ENCODE measurements at places on chromosomes 1 and 21.

DNA sequence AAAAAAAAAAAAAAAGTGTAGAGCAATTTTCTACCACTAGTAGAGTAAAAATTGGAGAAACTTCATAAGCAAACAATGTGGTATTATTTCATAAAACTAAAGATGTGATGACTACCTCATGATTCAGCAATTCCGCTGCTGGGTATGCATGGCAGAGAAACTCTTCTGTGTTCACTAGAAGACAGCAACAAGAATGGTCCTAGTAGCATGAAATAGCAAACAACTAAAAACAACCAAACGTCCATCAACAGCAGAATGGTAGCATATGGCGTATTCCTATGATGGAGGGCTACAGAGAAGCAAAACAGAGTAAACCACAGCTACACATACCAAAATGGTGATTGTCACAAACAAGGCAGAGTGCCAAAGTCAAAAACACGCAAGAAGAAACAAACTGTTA lies 18.9 kb downstream of the HTR1D start:
- DNase-seq, result no peak

GRCh38 chr1:24248859-24249258 lies 61.8 kb upstream of the IFNLR1 start:
- no peak for DNase-seq

DNA sequence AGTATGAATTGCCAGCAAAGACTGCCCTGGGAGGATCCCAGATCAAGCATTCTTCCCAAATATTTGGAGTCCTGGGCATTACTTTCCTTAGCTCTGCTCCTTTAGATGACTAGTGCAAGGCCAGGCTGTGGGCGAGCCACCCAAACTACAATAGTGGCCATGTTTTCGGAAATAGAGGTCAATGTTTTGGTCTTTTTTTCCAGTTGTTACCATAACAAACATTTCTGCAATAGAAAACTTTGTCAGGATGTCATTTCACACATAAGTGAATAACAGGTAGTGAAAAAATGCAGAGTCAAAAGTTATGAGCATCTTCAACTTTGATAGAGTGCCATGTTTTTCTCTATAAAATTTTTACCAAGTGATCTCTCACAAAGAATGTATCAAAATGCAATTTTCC lies 25.2 kb upstream of the OR10J4 start:
- DNase-seq, result no peak

DNA sequence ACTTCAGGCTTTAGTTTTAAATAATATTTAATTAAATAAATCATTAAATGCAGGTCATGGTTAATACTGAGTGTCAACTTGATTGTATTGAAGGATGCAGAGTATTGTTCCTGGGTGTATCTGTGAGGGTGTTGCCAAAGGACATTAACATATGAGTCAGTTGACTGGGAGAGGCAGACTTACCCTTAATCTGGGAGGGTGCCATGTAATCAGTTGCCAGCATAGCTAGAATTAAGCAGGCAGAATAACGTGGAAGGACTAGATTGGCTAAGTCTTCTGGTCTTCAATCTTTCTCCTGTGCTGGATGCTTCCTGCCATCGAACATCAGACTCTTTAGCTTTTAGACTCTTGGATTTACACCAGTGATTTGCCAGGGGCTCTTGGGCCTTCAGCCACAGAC lies 85.3 kb downstream of the MAP3K21 start:
- DNase-seq, result no peak

DNA sequence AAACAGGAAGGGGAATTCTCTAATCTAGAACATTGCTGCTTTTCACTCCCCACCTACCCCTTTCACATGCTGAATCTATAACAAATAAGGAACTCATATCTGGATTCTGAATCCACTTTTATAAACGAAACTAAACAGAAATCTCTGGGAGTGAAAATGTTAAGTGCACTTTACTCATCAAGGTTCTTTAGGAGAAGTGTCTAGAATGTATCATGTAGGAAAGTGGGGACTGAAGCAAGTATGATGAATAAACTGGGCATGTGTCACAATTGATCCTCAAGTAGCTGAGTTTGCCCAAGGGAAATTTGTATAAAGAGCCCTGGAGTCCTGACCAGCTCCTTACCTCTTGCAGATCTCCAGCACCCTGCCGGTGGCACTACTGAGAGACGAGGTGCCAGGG lies 19.8 kb downstream of the AVPR1B start:
- DNase-seq, result no peak

- DNase-seq, result no peak
Measured at GRCh38 chr1:145956781-145957442, 905 bp downstream of the LIX1L start.

- no peak for DNase-seq
Measured at GRCh38 chr1:3099861-3100260, 30.9 kb downstream of the PRDM16 start.

DNA sequence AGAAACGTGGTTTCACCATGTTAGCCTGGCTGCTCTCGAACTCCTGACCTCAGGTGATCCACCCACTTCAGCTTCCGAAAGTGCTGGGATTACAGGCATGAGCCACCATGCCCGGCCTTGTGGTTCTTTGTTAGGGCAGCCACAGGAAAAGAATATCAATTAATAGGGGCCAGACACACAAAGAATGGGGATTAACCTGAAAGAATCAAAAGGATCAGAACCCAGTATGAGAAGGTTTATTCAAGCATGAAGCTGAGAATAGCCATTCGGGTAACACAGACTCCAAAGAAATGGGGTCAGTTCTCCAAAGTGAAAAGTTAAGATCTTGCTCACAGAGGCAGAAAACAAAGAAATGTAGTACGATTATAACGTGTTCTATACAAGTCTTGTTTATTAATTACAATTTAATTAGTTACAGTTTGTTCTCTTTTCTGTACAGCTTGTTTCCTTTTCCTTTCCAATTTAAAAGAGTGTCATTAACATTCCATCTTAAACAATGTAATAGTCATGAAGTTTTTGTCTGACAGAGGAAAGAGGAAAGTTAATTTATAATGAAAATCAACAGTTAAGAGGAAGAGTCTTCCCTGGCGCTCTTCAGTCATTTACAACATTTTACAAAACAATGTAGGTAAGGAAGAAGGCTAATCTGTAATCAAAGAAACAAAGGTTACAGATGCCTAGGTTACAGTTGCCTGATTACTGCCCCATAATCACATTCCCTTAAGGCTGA lies 51.3 kb upstream of the SLC45A1 start:
- no peak for DNase-seq

- no peak for DNase-seq
Measured at GRCh38 chr21:29196670-29197191, 66.3 kb downstream of the MAP3K7CL start.

GRCh38 chr21:41778930-41779600 lies 12.2 kb upstream of the RIPK4 start:
- DNase-seq, result no peak

- no peak for DNase-seq
Measured at GRCh38 chr1:9260059-9260766, 25.6 kb downstream of the H6PD start.

DNA sequence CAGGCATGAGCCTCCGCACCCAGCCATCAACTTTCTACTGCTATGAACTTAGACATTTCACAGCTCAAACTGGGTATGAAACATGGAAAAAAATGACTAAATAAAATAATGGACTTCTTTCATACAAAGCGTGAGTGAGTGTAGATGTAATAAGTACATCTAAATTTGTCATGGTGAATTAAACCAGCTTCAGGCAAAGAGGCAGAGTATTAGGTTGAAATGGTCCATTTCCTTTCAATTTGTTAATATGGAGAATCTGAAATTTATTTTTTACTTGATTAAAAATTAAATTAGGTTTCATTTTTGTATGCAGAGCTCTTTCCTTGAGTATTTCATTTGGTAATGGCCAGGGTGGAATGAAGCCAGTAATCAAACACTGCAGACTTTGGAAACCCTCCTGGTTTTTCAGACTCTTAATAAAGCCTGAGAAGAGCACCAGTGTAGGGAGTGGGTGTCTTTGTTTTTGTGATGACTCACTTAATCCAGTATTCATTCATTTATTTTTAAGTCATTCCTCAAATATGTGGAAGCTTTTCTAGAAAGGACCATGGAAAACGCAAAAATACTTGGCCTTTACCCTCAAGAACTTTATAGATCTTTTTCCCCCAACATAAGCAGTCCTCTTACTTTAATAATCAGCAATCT lies 49.2 kb downstream of the ALG14 start:
- DNase-seq, result no peak

DNA sequence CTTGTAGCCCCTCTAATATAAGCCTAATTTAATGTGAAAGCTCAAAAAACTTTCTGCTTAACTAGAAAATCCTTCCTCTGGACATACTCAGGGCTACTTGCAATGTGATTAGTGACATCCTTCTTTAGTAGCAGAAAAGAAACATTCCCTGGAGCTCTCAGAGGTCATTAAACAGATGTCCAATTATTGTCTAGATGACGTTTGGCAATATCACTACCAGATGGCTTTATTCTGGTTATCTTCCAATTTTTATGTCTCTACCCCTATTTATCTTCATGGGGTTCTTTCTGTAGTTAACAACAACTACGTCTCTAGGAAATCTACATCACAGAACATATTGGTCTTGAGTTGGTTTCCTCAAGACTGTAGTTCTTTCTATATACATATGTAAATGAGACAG lies 44.2 kb downstream of the CTH start:
- no peak for DNase-seq

- no peak for DNase-seq
Measured at GRCh38 chr1:230891413-230891812, 23.1 kb upstream of the C1orf198 start.

DNA sequence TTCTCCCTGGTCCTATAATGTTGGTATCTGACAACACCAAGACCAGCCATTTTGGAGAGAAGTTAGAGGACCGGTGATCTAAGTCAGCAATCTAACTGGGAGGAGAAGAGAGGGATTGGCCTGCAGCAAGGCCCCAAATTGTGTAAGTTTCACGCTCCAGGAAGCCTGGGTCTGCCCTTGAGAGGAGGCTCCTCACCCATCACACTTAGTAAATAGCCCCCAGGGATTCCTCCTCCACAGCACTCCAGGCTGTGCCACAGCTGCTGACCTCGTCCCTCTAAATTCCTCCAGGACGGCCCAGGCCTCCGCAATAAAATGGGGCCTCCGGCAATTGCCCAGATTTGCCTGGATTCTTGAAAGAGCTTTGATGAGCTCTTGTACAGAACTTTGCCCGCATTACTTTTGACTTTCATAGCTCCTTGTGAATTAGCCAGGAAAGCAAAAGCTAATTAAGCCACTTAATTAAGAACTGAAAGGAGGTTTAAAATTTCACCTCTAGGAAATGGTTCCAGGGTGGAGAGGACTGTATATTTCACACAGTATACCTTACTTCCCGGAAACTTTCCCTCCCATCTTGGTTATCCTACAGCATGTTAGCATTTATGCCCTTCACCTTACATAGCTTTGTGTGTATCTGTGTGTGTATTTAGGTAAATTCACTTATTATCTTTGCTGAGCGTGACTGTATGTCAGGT lies 90.5 kb downstream of the LAMC2 start:
- DNase-seq, result no peak

- DNase-seq, result no peak
Measured at GRCh38 chr1:107949467-107950253, 15.3 kb downstream of the VAV3 start.

GRCh38 chr21:38088916-38089762 lies 167.7 kb upstream of the KCNJ15 start:
- no peak for DNase-seq

DNA sequence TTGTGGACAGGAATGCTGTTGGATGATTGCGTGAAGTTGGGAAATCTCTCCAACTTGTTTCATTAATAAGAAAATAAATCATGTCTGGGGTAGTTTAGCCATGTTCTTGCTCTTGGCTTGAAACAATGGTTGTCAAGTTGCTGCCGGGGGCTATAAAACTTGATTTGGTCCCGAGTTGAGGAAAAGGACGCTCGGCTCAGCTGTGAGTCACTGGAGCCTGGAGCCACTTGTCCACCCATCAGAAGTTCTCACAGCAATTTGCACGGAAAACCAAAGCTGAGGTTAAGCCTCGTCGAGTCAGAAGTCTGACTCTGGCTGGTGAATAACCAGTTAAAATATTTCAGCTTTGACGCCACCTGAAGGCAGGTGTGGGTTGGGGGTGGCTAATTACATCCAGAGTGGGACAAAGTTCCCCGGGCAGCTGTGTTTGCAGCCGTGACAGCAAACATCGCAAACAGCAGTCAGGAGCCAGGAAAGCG lies 19.7 kb upstream of the RIPK4 start:
- no peak for DNase-seq

- no peak for DNase-seq
Measured at GRCh38 chr1:7093297-7093696, 308.0 kb downstream of the CAMTA1 start.

GRCh38 chr21:25676451-25676850 lies 37.4 kb downstream of the JAM2 start:
- DNase-seq, result no peak

- no peak for DNase-seq
Measured at GRCh38 chr1:236024641-236025040, 40.2 kb downstream of the NID1 start.

- DNase-seq, result no peak
Measured at GRCh38 chr1:36797761-36798160, 236.6 kb downstream of the GRIK3 start.

- no peak for DNase-seq
Measured at GRCh38 chr1:194717941-194718340, 1531.5 kb upstream of the B3GALT2 start.

DNA sequence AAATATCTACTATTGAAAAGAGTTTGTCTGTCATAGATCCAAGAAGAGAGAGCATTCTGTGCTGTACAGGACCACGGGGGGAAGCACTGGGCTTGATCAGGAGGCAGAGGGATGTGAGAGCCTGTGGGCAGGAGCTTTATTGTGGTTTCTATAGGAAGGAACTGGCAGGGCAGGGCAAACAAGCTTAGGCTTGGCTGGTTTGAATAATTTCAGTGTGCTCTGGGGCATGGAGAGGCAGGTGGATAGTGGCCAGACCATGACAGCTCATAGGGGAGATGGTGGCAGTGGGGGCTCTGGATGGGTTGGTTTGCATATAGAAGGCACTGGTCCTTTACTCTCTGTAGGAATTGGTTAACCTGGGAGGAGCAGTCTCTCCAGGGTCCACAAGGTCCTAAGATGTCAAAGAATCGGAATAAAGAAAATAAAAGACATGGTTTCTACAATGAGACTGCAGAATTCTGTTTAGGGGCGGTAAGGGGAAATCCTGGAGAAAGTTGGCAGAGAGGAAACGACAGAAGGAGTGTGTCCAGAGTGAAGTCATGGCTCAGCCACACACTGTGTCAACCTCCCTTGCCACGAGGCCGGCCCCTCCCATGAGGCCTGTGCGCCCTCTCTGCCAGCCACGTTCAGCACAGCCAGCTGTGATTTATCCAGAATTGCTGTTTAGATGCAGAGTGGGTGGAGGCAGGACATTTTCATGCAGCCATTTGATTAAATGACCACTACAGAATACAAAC lies 81.7 kb upstream of the PGBD5 start:
- DNase-seq, result no peak

GRCh38 chr1:156129687-156130577 lies 15.4 kb downstream of the LMNA start:
- DNase-seq, result no peak

GRCh38 chr1:110477445-110477957 lies 26.6 kb downstream of the PROK1 start:
- DNase-seq, result no peak

- DNase-seq, result no peak
Measured at GRCh38 chr1:15186846-15187151, 33.3 kb downstream of the TMEM51 start.

Measured in GF-D8 (cell line).